ENCODE measurements at places on chromosomes 3 and 15.

GRCh38 chr15:62047282-62047827, 12.9 kb downstream of the VPS13C start:
- DNase-seq: no peak

DNA sequence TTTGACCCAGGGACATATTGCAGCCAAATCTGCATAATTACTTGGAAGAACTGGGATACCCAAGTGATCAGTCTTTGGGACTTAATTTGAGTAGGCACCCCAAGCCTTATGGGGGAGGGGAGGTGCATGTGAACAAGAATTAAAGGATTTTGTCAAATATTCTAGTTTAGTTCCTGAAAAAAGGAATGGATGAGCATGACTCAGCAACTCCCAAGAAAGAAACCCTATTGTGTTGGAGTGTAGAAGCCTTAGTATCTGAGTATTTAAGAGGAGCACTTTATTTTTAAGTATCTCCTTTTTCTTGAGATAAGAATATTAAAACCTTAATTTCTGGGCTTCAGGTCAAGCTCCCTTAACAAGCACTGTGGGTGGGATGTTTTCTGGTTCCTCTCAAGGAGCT, 222.4 kb downstream of the CD47 start:
- no peak for DNase-seq

DNA sequence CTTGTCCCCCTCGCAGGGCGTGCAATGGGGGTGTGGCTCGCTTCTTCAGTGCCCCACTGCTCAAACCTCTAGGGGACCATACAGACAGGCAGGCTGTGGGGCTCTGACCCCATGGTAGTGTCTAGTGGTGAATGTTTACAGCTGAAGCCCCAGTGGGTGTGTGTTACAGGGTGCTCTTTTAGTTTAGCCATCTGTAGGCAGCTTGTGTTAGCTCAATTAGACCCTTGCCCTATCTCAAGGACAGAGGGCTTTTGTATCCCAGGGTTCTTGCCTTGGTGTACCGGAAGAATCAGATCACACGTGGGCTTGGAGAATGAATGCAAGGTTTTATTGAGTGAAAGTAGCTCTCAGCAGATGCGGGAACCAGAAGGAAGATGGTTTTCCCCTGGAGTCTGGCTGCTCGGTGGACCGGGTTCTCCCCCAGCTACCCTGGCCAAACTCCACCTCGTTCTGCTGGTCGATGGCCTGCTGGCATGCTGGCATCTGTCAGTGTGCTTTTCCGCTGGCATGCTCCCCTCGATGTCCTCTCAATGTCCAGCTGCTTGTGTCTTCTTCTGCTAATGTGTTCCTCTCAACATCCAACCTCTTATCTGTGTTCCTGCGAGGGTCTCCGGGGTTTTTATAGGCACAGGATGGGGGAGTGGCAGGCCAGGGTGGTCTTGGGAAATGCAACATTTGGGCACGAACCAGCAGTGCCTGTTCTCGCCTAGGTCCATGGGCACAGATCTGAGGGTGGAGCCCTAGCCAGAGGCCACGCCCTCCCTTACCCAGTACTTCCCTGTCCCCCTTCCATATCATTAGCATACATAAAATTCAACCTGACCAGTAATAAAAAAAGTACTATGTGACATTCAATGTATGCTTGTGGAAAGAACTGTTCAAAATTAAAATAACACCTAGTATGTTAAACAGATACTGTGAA, 6.6 kb downstream of the SPCS1 start:
- DNase-seq: no peak

GRCh38 chr15:101427606-101428487, 61.7 kb downstream of the PCSK6 start:
- DNase-seq: no peak

DNA sequence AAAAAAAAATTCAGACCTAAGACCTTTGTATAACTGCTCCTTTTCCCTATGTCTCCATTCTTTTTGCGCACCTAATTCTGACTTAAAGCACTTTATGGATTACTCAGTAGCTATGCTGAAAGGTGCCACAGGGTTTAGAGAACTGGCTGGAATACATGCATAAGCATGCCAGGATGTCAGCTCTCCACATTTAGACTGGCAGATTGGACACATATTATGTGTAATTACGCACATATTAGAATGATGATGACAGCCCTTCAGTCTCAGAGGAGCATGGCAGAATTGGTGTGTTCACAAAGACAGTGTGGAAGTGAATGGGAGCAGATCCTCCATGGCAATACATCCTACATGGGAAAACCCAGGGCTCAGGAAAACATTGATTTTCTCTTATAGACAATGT, 108.1 kb upstream of the LSAMP start:
- DNase-seq: no peak

DNA sequence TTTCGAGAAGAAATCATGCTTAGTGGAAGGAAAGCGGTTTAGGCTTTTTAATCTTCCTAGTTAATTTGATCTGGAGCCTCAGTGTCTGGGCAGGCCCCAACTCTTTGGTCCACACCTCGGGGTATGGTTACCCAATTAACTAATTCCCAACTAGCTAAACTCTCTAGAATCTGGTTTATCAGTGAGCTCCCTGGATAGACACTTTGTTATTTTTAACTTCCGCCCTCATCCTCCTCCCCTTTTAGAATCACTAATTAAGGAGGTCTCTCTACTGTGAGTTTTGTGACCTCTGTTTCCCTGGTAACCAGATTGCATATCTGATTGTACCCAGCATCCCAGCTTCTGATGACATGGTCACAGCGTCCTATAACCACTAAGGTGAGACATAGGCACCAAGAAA, 112.2 kb downstream of the RARB start:
- no peak for DNase-seq

GRCh38 chr15:64621056-64621455, 154.3 kb downstream of the RBPMS2 start:
- DNase-seq: no peak

- DNase-seq: no peak
These were observed 28.7 kb downstream of the CMTM7 start for GRCh38 chr3:32420126-32421038.

DNA sequence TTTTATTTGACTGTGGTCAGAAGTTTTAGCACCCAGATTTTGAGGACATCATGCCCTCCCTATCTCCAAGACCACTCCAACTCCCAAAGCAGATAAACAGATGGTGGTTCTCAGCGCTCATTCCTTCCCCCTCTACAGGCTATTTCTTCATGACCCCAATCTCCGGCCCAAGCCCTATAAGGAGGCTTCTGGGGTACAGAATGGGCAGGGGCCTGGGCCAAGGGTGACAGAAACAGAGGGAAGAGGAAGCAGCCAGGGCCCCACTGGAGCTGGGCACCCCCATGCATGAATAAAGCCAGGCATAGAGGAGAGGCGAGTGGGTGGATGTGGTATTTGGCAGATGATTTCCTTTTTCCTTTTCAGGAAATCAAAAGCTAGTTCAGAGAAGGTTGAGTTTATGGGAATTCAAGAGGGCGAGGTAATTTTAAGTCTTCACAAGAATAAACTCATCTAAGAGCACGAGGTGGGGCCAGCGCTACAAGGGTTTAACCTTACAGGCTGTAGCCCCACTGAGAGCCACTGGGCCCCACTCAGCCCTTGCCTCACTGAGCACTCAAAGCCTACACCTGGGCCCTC, 104.8 kb upstream of the HERC1 start:
- no peak for DNase-seq

- DNase-seq: no peak
These were observed 20.9 kb upstream of the MELTF start for GRCh38 chr3:197050511-197050910.

GRCh38 chr3:64928683-64929082, 240.9 kb upstream of the ADAMTS9 start:
- DNase-seq: no peak

DNA sequence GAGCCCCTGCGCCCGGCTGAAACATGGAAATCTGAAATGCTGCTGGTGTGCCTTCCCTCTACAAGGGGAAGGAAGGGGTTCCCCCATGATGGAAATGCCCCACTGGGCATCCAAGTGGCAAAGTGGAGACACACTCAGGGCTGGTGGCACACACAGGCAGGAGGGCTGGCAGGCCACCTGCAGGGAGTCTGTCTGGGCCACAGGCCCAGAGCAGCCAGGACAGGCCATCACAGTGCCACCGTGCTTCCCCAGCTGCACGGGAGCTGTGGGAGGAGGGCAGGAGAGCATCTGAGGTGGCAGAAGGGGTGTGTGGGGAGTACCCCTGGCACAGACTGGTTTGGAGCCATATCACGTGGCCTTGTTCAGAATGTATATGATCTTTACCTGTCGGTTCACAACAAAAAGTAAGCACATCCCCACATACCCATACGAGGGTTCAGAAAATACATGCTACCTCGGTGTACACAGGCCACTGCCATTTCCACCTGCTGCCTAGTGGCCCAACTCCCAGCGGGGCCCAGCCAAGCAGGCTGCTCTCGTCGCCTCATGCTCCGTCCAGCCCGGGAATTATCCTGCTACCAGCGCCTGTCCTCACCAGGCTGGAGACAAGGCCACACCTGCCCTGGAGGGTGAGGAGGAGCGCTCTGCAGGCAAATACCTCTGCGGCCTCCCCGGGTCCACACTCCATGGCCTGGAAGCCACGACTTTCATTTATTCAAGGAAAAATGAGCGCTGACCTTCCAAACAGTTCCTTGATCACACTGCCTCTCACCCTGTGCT, 22.6 kb upstream of the DUSP7 start:
- DNase-seq: no peak

- DNase-seq: no peak
These were observed 43.9 kb upstream of the BHLHE40 start for GRCh38 chr3:4935347-4935746.

GRCh38 chr3:11995120-11995519, 9.1 kb upstream of the SYN2 start:
- DNase-seq: no peak

DNA sequence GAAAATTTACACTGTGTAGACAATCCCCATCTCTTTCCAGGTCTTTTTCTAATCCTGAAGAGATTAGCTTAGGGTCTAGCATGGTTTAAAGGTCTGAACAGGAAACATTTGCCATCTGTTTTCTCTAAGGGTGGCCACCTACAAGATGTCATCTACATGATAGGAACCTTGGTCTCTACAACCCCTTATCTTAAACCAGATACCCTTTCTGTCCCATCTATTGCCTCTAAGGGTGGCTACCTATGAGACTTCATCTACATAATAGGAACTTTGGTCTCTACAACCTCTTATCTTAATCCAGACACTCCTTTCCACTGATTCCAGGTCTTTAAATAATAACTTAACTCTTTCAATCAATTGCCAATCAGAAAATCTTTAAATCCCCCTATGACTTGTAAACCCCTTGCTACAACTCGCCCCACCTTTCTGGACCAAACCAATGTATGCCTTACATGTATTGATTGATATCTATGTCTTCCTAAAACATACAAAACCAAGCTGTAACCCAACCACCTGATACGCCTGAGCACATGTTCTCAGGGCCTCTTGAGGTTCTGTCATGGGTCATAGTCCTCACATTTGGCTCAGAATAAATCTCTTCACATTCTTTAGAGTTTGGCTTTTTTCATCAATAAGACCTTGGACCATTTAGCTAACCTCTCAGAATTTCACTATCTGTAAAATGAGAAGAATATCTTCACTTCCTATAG, 605.0 kb downstream of the TUSC7 start:
- no peak for DNase-seq

DNA sequence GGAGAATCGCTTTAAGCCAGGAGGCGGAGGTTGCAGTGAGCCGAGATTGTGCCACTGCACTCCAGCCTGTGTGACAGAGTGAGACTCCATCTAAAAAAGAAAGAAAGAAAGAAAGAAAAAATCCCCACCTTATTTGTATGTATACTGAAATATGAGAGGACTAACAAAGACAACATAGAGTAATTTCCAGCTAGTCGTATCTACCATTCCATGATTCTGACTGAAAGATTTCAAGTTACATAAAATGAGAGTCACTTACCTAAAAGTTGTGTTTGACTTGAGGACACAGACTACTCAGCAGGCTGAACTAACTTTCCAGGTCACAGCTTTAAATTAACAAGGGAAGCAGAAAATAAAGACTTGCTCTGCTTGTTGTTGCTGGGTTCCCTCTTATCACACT, 18.8 kb upstream of the PRKCI start:
- DNase-seq: no peak

DNA sequence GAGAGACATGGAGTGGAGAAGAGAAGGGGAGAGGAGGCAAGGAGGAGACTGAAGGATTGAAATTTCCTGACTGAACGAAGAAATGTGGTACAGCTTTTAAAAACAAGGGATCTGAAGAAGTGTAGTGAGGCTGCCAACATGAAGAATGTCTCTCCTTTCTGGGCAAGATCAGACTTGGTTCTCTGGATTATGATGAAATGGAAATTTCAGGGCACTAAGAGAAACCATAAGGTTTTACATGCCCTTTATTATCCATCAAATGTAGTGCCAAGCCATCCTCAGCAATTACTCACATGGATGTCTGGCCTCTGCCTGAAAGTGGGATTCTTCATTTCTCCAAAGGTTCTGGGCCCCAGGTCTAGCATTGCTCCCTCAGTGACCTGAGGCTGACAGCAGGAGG, 77.6 kb upstream of the CCDC80 start:
- DNase-seq: no peak

DNA sequence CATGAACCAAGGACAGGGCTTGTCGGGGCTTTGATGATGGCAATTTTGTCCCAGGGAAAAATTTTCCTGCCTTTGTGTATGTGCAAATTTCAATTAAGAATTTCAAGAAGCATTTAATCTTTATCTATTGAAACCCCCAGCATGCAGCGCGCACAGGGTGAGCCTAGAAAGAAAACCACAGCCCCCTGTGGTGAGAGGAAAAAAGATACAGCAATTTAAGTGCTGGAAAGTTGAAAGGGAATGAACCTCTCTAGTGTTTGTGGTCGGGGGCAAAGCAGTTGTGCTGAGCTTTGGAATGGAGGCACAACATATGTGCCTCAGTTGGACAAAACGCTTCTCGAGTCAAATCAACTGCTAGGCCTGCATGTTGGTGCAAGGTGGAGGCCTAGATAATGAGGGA, 111.8 kb upstream of the C15orf61 start:
- DNase-seq: no peak

GRCh38 chr3:62950210-62950609, 75.0 kb upstream of the CADPS start:
- no peak for DNase-seq

DNA sequence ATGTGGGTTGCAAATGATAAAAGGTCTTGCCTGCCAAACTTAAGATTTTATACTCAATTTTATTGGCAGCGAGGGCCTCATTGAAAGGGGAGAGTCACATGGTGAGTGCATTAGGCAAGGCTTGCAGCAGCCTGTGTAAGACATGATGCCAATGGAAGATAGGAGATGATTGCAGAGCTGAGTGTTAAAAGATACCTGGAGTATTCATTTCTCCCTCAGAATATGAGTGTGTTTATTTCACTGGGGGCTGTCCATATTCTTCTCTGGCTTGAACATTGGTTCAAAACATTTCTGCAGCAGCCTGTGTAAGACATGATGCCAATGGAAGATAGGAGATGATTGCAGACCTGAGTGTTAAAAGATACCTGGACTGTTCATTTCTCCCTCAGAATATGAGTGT, 165.2 kb upstream of the NUDT16 start:
- no peak for DNase-seq

GRCh38 chr15:99057020-99057419, 47.9 kb upstream of the SYNM start:
- no peak for DNase-seq

- DNase-seq: no peak
These were observed 194.6 kb downstream of the SOX2 start for GRCh38 chr3:181906338-181906737.

- no peak for DNase-seq
These were observed 463.6 kb upstream of the ALCAM start for GRCh38 chr3:104903064-104903463.
